ENCODE measurements at places on chromosomes 2 and 18.

GRCh38 chr2:58157754-58158153, 83.4 kb downstream of the FANCL start:
- DNase-seq = no peak

DNA sequence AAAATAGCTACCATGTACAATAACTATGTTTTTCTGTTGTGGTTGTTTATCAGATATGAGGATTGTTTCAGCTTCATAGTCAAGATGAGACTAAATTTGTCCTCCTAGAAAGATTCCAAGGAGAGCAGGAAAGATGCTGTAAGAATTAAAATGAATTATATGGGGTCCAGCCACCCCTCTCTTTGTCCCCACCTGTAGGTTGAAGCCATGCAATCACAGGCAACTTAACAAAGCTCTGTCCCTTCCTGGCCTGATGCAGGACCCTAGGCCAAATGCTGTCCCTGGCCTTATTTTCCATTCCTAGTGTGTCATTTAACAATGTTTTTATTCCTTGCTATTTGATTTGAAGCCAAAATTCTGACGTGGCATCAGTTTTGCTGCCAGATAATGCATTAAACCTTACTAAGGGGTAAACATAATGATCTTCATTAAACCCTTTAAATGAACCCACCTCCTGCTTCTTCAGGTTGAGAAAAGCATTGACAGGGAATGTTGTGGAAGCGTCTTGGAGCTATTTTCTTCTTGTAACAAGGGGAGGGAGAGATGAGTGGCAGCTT, 240.9 kb upstream of the ZNF521 start:
- DNase-seq = no peak

DNA sequence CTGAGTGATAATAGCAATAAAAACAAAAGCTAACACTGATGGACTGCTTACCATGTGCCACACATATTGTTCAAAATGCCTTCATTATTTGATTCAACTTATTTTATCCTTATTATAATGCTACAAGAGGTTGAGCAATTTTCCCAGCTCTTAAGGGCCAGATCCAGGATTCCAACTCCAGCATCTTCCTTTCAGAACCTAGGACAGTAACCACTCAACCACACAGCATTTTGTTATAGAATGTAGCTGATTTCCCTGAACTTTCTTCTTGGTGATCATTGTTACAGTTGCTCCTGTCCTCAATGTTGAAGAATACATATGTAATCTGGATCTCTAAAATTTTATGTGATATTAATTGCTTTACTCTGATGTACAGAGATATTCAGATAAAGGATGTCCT, 341.7 kb downstream of the PIK3C3 start:
- no peak for DNase-seq

GRCh38 chr2:128364441-128364911, 45.8 kb upstream of the HS6ST1 start:
- DNase-seq = no peak

- DNase-seq = no peak
These were observed 196.1 kb downstream of the SLC4A3 start for GRCh38 chr2:219823574-219823973.

DNA sequence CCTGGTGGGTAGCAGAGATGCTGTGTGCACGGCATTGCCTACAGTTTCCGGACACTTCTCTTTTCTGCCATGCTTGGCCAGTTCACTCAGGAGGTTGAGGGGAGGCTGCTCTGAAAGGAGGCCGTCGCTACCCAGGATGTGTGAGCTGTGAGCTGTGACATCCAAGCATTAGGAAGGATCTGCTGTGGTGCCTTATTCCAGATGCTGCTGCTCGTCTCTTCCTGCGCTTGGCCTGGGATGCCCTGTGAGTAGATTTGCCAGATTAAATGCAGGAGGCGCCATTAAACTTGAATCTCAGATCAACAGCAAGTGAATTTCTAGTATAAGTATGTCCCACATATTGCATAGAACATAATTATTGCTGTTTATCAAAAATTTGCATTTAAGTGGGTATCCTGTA, 124.2 kb upstream of the SIX3 start:
- no peak for DNase-seq

DNA sequence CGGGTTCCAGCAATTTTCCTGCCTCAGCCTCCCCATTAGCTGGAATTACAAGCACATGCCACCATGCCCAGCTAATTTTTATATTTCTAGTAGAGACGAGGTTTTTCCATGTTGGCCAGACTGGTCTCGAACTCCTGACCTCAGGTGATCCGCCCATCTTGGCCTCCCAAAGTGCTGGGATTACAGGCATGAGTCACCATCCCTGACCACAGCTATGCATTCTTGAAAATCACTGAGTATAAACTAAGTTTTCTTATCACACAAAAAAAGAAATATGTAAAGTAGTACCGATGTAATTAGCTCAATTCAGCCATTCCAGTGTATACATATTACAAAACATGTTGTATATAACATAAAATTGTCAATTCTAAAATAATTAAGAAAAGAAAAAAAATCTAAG, 232.7 kb downstream of the MBD2 start:
- no peak for DNase-seq

DNA sequence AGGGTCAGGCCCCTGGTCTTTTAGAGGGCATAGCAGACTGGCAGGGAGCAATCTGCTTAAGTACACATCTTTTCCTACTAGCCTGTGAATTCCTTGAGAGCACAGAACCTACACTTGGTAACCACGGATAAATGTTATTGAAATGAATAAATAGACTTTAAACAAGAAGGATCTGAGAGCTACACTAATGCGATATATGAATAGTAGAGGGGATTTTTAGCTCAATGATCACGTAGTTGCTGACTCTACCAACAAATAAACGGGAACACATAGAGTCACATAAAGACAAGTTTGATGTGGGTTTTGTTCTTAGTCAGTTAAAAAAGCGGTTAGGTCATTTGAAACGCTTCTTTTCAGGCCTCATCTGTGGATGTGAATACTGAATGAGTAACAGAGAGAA, 290.3 kb upstream of the CCDC68 start:
- no peak for DNase-seq

GRCh38 chr2:239192975-239193374, 207.8 kb downstream of the HDAC4 start:
- DNase-seq = no peak

GRCh38 chr2:20551260-20551944, 99.5 kb downstream of the HS1BP3 start:
- no peak for DNase-seq
